ENCODE measurements at places on chromosomes 16 and 17. TPM values are rescaled to one million over a fixed set of nuclear protein-coding genes. Genes with fewer than 3 reads are reported as not detected.

The CD79B gene
- polyA plus RNA-seq: 4.1 TPM

The SERPINF2 gene
- 0.42 TPM for polyA plus RNA-seq

The RAB34 gene
- polyA plus RNA-seq: 63.0 TPM

The GPR142 gene
- 0.47 TPM for polyA plus RNA-seq

Data from muscle of back (tissue), 13 donors.